Stimulated activated CD8-positive, alpha-beta memory T cell treated with anti-CD3 and anti-CD28 coated beads, Interleukin-15, amount 100 ng/mL, for 1 hour (primary cell): ENCODE measurements at places on chromosomes 1 and 21.

DNA sequence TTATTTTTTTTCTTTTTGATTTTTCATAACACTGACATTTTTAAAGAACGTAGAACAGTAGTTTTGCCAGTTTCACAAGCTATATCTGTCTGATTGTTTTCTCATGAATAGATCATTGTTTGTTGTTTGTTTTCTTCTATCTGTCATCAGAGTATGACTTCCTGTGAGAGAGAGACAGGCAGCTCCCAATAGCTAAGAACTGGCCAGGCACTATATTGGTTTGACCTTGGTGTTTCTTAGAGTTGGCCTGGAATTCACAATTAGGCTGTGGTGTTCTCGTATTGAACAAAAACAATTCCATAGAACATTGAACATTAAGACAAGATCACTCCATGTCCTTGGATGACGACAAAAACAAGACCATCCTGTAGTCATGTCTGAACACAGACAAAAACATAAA is 43.4 kb downstream of the RPS6KC1 start:
- no peak for DNase-seq

DNA sequence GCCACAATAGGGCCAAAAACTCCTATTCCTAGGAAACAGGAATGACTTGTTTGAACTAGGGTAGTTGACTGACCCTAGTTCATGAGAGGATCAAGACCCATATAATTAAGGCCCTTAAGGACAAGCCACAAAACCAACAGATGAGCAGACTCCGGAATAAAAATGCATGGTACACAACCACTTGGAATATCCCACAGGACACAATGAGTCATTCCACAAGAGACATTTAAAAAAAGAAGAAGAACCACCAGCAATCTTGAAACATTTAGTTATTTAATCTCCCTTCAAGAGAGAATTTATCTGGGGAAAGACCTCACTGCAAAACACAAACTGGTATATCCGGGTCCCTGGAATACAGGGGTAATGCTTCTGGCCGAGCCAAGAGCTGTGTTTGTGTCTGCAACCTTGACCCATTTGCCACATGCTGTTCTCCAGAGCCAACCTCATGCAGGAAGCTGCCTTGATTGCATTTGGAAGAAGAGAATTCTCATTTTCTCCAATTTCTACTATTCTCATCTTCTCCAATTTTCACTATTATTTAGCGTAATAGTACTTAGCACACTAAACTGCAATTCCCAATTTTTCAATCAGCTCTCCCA is 135.5 kb downstream of the TGFBR3 start:
- no peak for DNase-seq

DNA sequence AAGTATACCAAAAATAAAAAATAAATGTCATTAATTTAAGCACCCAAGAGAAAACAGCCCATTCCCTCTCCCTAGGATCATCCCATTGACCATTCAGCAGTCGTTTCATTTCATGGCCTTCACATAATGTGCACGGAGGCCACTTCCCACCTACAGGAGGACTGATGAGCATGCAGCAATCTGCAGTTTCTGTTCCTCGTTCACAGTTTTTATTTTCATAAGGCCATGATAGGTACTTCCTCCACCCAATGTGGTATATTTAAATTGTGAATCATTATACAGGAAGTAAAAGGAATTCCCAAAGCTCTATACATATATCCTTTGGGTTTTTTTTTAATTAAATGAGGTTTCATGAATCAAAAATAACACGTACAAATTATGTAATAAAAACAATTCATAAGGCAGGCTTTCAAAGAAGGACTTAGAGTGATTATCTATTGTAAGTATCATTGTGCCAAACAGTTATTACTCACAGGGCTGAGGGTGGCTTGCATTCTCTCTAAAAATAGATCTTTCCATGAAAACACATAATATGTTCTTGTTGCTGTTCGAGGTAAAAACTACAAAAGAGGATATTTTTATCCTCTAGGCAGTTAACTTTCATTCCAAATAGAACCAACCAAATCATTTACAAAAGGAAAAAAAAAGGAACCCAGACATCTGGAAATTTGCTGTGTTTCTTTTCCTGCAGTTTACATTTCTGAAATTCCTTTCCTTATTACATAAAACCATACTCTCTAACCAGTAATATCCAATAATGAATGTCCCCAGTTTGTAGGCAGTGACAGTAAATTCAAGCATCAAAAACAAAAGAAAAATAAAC is 27.5 kb upstream of the SLC44A3 start:
- DNase-seq, result no peak

DNA sequence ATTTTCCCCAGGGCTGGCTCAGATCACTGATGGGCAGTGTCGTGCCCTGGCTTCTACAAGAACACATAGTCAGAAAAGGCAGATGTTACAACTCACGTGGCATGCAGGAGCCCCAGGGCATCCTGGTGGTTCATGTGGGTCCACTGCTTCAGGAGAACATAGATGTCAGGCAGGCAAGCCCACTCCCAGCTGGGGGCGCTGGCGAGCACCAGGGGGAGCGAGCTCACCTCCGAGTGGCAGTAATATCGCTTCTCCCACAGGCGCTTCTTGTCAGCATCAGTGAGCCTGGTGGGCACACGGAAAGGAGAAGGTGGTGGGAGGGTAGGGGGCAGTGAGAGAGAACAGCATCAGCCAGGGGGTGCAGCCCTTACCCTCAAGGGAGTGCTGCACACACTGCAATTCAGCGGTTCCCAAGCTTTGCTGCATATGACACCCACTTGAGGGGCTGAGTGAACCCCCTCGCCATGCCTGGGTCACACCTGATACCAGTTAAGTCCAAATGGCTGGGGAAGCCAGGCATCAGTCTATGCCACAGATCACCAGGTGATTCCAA is 34.3 kb upstream of the PPP1R15B start:
- no peak for DNase-seq

GRCh38 chr21:33109574-33110339 is 39.8 kb downstream of the OLIG1 start:
- DNase-seq, result no peak

GRCh38 chr1:24551290-24551959 is 4.5 kb upstream of the NCMAP start:
- no peak for DNase-seq

DNA sequence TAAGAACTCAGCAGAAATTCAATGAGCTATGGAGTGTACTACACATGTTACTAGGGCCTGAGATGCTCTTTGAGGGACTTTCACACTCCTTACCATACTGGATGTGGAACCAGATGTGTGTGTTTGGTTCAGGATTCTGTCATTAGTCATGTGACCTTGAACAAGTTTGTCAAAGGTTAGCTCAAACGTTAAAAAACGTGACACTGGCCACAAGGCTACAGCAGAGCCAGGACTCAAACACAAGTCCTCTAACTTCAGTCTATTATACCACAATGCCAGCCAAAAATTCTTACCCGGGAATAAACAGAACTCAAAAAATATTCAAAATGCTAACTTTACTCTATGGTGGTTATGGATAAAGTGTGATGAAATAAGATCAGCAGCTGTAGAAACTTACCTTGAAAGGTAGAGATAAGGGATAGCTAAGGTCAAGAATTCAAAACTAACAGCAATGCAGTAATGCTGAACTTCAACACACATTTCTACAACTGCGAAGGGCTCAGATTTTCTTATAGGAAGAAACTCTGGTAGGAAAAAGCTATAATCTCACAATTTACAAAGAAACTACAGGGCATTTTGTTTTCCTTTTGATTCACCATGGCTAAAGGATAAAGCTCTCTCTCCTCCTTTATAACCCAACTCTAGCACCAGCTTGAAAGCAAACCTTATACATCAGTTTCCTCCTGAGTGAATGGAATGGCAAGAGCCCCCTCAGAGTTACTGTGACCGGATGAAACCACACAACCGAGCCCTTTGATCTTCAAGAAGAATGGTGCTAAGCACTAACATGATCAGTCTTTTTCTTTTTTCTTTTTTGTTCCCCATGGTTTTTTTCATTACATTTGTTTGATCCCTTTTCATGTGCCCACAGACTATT is 233.9 kb downstream of the SLC45A1 start:
- no peak for DNase-seq

- DNase-seq, result no peak
These were observed 9.9 kb upstream of the HJV start for GRCh38 chr1:146031476-146031875.

GRCh38 chr1:241129207-241129960 is 227.6 kb downstream of the RGS7 start:
- DNase-seq, result no peak

GRCh38 chr1:199422206-199422605 is 605.3 kb upstream of the NR5A2 start:
- DNase-seq, result no peak

GRCh38 chr1:116405241-116406135 is 32.4 kb downstream of the ATP1A1 start:
- DNase-seq, result no peak

- DNase-seq, result no peak
These were observed 33.5 kb downstream of the CTBS start for GRCh38 chr1:84540759-84541158.

GRCh38 chr1:236654957-236655356 is 31.3 kb upstream of the ACTN2 start:
- DNase-seq, result no peak

GRCh38 chr1:159881622-159882526 is 18.1 kb downstream of the CFAP45 start:
- no peak for DNase-seq

GRCh38 chr1:234458352-234459017 is 20.5 kb downstream of the TARBP1 start:
- no peak for DNase-seq

GRCh38 chr1:234120327-234120944 is 216.0 kb downstream of the SLC35F3 start:
- no peak for DNase-seq
